Activated CD4-positive, alpha-beta memory T cell treated with anti-CD3 and anti-CD28 coated beads for 36 hours (primary cell): ENCODE measurements at places on chromosomes 6 and 20. TPM values are rescaled to one million over a fixed set of nuclear protein-coding genes. Genes with fewer than 3 reads are reported as not detected.

DNA sequence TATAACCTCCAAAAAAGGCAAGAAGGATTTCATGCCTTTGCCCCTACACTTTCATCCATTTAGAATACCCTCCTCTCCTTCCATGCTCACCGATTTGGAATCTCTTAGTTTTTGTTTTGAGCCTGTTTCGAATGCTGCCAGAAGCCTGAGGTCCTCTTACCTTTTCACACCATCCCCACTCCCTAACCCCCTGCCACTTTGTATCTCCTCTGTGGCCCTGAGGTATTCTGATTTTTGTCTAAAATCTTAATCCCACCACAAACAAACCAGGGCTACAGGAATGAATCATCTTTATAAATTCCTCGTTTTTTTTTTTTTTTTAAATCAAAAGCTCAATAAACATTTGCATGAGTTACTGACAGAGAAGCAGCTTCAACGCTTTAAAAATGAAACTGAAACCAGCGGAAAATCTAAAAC lies 1.6 kb upstream of the RPS12 start:
- peaks cover 2% of the 10 kb centered on the region for H3K27me3 ChIP-seq
- no peak for DNase-seq
- peak overlapping the region; percentile 97 for H3K4me3 ChIP-seq
- H3K27ac ChIP-seq, result peak overlapping the region; percentile 98
- H3K36me3 ChIP-seq, result peaks cover 39% of the 10 kb centered on the region

DNA sequence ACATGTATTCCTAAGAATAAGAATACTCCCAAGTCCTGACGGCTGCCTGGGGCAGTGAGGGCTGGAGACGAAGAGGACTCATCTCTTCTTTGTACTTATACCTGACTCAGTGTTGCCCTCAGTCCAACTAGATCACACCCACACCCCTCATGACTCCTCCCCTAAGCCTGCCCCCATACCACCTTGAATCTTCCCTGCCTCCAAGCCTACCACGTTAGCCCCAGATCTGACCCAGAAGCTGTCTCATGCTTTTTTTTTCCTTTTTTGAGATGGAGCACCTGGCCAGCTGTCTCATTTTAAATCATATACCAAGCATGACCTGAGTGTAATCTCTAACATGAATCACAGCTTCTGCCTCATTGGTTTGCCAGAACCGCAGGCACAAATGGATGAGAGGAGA lies 45.2 kb downstream of the MUC22 start:
- H3K27ac ChIP-seq, result no peak overlapping the region
- no peak overlapping the region for H3K4me3 ChIP-seq
- H3K27me3 ChIP-seq, result peaks cover 17% of the 10 kb centered on the region
- H3K36me3 ChIP-seq, result no peaks in the 10 kb centered on the region
- no peak for DNase-seq

GRCh38 chr6:118618676-118619377 lies 32.6 kb downstream of the CEP85L start:
- no peak overlapping the region for H3K4me3 ChIP-seq
- no peaks in the 10 kb centered on the region for H3K27me3 ChIP-seq
- H3K4me1 ChIP-seq, result peaks cover 34% of the 10 kb centered on the region
- H3K36me3 ChIP-seq, result peaks cover 5% of the 10 kb centered on the region
- H3K27ac ChIP-seq, result no peak overlapping the region

GRCh38 chr6:169250660-169251059 lies 3.0 kb downstream of the THBS2 start:
- no peaks in the 10 kb centered on the region for H3K36me3 ChIP-seq
- H3K27ac ChIP-seq, result no peak overlapping the region
- H3K4me3 ChIP-seq, result no peak overlapping the region
- H3K27me3 ChIP-seq, result peaks cover 41% of the 10 kb centered on the region
- H3K4me1 ChIP-seq, result peaks cover 21% of the 10 kb centered on the region
- no peak for DNase-seq

- no peak overlapping the region for H3K27ac ChIP-seq
- DNase-seq, result no peak
- H3K4me1 ChIP-seq, result no peaks in the 10 kb centered on the region
- H3K4me3 ChIP-seq, result no peak overlapping the region
- H3K27me3 ChIP-seq, result peaks cover 1% of the 10 kb centered on the region
These were observed 380.4 kb downstream of the CENPW start for GRCh38 chr6:126720304-126720703.

- H3K4me3 ChIP-seq, result no peak overlapping the region
- no peak for DNase-seq
These were observed 144.0 kb upstream of the SLC35B3 start for GRCh38 chr6:8579372-8579771.

LRP11 gene
- total RNA-seq, result 6.7 TPM
